Activated CD4-positive, alpha-beta memory T cell treated with anti-CD3 and anti-CD28 coated beads, Interleukin-2, amount 10 ng/mL, durations not matched to agents 7 days and 5 days (primary cell): ENCODE measurements at places on chromosomes 5 and 9. TPM values are rescaled to one million over a fixed set of nuclear protein-coding genes. Genes with fewer than 3 reads are reported as not detected.

DNA sequence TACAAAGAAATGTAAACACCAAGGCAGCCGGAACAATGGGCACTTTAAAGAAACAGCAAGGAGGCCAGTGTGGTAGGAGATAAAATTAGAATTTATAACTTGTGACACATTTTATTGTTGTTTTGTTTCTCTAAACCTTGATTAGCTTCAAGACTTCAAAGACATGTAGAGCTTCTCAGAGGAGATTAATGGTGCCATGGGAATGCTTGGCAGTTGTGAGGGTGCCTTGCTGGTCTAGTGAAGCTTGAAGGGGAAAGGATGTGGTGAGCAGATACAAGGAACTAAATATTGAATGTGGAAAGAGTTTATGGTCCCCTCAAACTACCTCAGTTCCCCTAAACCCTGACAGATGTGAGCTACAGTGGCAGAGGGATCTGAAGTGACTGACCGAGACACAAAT, 322.4 kb upstream of the ADAMTS16 start:
- no peak for DNase-seq

GRCh38 chr5:110784901-110785300, 46.1 kb downstream of the SLC25A46 start:
- no peak for DNase-seq

DNA sequence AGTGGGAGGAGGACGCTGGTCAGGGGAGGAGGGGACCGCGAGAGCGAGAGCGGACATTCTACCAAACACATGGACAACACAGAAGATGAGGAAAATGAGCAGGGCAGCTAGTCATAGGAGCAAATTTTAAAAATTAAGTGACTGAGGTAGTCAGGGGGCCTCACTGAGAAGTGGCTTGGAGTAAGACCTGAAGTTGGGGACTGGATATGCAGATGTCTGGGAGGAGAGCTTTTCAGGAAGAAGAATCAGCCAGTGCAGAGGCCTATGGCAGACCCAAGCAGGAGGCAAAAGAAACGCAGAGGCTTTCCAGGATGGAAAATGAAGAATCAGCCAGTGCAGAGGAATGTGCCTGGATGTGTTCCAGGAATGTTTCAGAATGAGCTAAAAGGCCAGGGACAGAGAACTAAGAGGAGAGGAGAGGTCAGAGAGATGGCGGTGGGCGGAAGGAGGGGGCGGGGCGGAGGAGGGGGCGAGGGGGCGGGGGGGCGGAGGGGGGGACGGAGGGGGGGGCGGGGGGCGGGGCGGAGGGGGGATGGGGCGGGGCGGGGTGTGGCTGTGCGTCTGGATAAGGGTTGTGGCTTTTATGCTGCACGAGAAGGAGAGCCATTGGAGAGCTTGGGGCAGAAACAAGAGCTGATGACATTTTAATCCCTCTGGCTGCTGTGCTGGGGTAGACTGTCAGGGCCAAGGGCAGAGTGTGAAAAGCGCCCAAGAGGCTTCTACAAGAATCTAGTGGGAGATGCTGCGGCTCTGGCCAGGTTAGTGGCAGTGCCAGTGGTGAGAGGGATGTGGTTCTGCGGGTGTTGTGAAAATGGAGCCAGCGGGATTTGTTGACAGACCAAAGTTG, 129.6 kb downstream of the KCNIP1 start:
- DNase-seq = no peak

DNA sequence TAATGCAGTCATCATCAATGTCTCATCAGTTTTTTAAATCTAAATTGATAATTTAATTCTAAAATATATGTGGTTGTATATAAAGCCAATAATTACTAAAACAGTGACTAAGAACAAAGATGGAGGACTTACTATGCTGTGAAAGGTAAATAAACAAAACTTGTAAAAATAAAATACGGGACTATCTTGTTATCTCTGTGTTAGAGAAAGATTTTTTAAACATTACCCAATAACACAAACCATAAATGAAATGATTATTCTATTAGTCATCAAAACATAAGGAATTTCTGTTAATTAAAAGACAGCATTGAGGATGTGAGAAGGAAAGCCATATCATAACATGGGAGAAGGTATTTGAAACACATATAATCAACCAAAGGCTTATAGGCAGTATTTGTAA, 226.2 kb upstream of the SMC2 start:
- DNase-seq = no peak

DNA sequence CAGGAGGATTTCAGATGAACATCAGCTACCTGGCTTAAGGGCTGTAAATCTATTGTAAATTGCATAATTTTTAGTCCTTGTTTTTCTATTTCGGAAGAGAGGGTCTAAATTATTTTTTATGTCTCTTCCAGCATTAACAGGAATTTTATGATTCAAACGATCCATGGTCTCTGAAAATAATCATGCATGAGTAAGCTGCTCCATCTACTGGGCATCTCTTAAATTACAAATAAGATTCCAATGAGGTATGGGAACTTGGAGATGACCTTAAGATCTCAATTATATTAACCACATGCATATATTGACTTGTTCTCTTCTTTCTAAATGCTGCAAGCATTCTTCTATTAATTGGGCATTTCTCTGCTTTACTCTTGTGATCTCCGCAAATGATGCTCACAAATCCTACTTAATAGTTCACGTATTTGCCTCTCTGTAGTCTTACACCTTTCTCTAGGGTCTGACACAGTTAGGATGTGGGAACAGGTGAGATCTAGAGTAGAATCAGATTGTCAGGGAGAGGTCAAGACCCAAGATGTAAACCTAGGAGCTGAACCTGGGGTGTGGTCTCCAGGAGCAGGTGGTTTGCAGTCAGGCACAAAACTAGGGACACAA, 86.9 kb downstream of the NUDT12 start:
- DNase-seq = no peak

GRCh38 chr5:111347021-111347420, 122.8 kb downstream of the CAMK4 start:
- DNase-seq = no peak

- DNase-seq = peak; percentile 21
Measured at GRCh38 chr5:35202319-35203111, 27.8 kb downstream of the PRLR start.

DNA sequence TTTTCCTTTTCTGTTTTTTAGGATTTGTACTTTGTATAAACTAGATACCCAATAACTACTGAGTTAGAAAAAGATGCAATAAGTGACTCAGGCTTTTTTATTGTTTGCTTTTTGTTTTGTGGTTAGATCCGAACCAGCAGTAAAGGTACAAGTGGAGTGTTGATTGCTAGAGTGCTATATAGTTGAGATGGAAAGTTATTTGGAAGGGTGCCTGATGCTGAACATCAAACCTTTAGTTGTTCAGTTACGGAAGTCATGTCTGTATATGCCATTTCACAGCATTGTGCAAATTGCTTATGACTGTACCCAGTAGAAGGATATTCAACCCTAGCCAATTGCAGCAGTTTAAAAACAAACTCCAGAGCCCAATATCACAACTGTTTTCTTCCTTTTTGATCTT, 285.1 kb downstream of the MAT2B start:
- no peak for DNase-seq

DNA sequence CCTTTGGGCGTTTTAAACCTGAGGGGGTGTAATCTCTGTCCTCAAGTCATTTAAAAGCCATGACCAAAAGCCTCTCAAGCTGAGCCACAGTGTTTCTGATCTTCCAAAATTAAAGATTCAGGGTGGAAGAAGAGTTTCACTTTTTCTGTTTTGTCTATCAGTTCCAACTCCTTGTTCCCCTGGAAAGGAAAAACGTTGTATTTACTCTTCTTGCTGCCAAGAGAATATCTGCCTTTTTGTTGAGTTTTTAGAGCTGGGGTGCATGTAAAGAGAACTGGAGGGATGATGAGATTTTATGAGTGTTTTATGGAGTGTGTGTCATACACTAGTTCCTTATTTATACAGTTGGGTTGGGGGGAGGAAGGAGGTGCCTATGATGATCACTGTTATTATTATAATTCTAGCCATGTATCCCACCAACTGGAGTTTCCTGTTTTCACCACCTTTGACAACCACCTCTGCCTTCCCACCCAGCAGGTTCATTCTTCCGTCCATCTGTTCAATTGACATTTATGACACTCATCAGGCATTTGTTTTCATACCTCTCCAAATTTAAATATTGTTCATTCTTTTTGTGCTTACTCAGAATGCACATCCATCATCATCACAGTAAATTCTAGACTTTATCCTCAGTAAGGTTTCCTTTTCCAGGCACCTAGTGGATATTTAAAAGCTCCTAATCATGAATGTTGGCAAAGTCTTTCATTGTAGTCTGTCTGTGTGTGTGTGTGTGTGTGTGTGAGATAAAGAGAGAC, 97.9 kb upstream of the MPDZ start:
- DNase-seq = no peak

DNA sequence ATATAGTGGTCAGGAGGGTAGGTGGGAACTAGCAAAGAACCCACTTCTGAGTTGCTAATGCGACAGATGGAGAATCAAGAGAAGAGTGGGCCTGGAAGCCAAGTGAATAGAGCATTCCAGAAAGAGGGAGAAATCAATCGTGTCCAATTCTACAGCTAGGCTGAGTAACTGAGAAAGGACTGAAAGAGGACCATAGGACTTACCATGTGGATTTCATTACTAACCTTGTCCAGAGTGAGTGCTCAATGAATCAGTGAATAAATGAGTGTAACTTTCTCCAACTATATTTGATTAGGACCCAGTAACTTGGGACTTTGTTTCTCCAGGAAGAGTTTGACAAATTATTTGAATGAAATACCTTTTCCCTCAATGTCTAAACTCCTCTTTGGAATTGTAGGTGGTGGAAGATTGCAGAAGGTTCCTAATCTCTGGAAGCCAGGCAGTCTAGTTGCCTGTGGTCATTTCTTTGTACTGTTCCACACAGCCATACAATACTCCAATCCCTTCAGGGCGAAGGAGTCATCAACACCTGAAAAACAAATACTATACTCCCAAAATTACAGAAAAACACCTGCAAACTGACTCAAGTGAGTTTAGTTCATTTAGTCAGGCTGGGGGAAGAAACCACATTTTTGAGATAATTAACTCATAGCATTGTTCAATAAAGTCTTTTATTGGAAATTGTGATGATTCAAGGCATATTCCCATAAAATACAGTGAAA, 2.6 kb upstream of the F2RL1 start:
- no peak for DNase-seq

- no peak for DNase-seq
Measured at GRCh38 chr5:38598296-38598993, 42.0 kb upstream of the LIFR start.

- DNase-seq = no peak
Measured at GRCh38 chr9:69264526-69264925, 60.5 kb upstream of the ENTREP1 start.

GRCh38 chr9:130240410-130241197, 25.0 kb upstream of the HMCN2 start:
- DNase-seq = peak; percentile 49

DNA sequence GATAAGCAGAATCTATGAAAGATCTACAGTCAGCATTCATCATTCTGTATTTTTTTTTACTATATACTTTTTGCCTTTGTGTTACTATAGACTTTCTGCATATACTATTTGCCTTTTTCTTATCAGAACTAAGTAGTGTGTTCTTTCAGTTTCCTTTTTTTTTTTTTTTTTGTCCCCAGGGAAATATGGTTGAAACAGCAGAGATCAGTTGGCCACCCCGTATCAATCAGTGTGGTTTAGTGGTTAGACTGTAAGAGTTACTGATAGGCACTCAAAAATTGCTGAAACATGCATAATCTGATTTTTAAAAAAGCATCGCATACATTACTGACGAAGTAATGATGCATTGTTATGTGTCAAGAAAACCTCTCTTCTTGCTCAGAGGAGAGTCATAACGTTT, 990.8 kb upstream of the EDIL3 start:
- DNase-seq = no peak

DNA sequence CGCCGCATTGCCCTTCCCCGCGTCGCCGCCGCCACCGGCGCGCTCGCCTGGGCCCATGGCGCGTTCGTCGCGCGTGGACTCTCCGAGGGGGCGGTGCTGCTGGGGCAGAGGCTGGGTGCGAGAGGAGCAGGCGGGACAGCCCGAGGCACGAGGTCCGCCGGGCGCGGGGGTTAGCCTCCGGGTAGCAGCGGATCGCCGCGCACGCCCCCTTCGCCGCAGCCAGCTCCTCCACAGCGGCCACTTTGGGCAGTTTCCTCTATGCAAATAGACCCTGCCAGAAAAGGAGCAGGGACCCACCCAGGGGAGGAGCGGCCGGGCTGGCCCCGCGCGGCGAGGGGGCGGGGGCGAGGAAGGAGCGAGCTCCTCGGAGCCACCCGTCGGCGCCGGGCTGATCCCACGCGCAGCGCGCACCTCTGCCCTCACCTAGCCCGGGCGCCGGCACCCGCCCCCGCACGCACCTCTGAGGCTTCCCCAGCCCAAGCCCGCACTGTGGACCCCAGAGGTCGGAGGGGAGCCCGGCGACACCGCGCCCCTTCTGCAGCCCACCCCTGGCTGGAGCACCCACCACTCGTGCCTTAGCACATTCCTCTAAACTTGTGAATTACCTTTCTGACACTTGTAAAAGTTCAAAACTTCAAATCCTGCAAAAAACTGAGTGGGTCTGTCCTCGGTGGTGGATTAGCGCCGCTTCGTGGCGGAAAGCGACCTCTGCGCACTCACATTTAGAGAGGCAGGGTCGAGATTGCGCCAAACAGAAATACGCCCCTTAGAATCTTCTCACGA, at the start of gene COL23A1:
Gene COL23A1 (minus strand): TSS at position 253 of the 783 bp plus-strand sequence.
- peak; percentile 30 for DNase-seq

DNA sequence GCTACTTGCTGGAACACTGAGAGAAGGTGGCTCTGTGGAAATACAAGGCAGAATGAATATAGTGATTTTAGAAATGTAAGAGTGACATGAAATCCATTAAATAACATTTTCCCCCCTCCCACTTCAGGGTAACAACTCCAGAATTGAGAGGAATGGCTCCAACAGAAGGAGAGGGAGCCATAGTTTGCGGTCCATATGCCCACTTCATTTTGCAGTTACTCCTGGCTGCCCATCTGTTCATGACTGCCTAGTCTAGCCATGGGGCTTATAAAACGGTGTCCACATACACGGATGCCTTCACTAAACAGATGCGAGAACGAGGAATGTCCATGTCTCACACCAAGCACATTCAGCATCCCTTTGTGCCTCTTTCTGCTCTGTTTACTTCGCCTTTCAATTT, 186.7 kb downstream of the TMEM38B start:
- no peak for DNase-seq

DNA sequence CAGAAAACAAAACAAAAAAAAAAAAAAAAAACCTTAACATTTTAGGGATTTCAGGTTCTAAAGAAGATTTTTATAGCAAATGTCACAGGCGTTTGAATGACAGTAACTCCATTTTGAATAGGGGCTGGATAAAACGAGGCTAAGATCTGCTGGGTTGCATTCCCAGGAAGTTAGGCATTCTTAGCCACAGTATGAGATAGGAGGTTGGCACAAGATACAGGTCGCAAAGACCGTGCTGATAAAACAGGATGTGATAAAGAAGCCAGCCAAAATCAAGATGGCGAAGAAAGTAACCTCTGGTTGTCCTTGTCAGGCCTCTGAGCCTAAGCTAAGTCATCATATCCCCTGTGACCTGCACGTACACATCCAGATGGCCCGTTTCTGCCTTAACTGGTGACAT, 425.6 kb upstream of the PTPRD start:
- DNase-seq = no peak

- no peak for DNase-seq
Measured at GRCh38 chr5:55853818-55854217, 2.7 kb downstream of the IL31RA start.

The SELENOP gene
- total RNA-seq = 0.13 TPM

The VCAN gene
- total RNA-seq = 0.08 TPM

The PCDHA3 gene
- not detected for total RNA-seq

The SPZ1 gene
- not detected for total RNA-seq

The ALDH1B1 gene
- total RNA-seq = 8.4 TPM

The OLFML2A gene
- not detected for total RNA-seq

The HAVCR1 gene
- 3.7 TPM for total RNA-seq

The RABGAP1 gene
- total RNA-seq = 32.3 TPM

The FOXD1 gene
- 0.38 TPM for total RNA-seq

The TMEFF1 gene
- not detected for total RNA-seq

The CHSY3 gene
- total RNA-seq = not detected

The CCNO gene
- not detected for total RNA-seq
